Activated naive CD4-positive, alpha-beta T cell treated with Interleukin-2 at 50 U/mL for 16 hours (primary cell): ENCODE measurements at places on chromosomes 1 and 21.

- no peak for DNase-seq
These were observed 4.5 kb downstream of the GUCA2B start for GRCh38 chr1:42157667-42158066.

DNA sequence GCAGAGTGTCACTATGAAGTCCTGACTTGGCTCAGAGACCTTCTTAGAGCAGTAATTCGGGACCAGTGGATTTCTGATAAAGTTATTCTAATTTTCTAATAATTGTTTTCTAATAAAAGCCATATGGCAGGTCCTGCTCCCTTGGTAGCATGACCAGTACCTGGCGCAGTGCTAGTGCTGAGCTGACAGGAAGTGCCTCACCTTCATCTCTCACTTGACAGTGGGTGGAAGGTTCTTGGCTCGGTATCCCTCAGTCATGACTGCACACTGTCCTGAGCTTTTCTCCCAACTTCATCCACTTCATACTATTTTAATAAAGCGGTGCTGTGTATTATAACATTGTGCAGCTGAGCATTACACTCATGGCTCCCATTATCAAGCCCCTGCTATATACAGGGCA, 14.1 kb downstream of the VANGL1 start:
- DNase-seq, result no peak

DNA sequence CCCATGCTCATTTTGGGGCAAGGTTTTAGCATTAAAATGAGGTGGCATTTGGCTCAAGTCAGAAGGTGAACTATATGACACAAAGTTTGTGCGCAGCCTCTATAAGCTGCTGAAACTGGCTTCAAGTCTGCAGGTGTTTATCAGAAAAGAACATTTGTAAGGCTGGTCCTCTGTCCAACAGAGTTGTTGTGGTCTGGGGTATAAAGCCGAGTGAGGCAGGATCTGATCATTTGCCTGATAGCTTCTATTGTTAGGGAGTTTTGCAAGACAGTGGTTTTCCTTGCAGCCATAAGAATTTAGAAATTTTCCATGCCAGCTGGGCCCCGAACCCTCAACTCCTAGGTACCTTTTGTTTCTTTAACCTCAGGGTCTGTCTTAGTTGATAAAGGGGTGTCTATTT, 130.8 kb downstream of the PGBD5 start:
- DNase-seq, result no peak

- DNase-seq, result no peak
These were observed 27.0 kb downstream of the RAP1GAP start for GRCh38 chr1:21641967-21642739.

DNA sequence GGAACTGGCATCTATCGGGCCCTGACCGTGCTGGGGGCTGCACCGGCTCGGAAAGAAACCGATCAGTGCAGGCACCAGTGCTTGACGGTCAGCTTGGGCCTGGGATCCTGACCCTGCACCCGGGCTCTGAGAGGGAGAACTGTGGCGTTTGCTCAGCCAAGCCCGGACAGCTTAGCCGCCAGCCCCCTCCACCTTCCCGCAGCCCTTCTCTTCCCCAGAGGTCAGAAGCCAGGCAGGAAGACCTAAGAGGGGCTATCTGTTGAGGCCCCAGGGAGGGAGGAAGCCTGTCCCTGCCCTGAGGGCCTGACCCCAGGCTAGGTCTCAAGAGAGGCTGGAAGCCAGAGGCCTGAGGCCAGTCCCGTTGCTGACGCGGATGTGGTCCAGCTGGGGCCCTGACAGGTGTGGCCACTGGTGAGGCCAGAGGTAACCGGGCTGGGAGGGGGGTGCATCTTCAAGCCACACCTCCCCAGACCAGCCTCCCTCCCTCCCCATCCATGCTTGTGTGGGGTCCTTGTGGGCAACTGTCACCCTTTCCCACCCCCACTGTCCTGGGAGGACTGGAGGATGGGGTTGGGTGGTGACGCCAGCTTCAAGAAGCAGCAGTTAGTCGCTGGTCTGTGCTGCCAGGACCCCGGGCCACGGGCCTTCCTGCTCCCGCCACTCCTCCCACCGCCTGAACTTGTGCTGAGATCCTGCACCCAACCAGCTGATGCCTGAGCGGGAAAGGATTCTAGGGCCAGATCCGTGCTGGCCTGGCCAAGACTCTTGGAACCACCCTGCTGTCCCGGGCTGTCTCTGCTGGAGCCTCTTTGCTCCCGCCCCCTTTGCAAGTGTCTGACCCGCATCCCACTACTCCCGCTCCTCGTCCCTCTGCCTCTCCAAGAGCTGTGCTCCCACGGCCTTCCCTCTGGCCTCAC, 2.6 kb upstream of the DVL1 start:
- DNase-seq, result no peak

GRCh38 chr1:218514689-218515088, 169.6 kb downstream of the TGFB2 start:
- DNase-seq, result no peak

DNA sequence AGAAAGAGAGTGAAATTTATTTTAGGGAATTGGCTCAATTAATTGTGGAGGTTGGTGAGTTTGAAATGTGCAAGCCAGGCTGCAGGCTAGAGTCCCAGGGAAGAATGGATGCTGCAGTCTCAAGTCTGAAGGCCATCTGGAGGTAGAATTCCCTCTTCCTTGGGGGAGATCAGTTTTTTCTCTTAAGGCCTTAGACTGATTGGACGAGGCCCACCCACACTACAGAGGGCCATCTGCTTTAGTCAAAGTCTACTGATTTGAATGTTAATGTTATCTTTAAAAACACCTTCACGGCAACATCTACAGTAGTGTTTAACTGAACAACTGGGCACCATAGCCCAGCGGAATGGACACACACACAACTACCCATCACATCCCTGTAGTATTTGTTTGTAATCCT, 245.9 kb upstream of the IRF2BP2 start:
- no peak for DNase-seq

- DNase-seq, result no peak
These were observed 17.6 kb upstream of the SELP start for GRCh38 chr1:169647512-169647911.

DNA sequence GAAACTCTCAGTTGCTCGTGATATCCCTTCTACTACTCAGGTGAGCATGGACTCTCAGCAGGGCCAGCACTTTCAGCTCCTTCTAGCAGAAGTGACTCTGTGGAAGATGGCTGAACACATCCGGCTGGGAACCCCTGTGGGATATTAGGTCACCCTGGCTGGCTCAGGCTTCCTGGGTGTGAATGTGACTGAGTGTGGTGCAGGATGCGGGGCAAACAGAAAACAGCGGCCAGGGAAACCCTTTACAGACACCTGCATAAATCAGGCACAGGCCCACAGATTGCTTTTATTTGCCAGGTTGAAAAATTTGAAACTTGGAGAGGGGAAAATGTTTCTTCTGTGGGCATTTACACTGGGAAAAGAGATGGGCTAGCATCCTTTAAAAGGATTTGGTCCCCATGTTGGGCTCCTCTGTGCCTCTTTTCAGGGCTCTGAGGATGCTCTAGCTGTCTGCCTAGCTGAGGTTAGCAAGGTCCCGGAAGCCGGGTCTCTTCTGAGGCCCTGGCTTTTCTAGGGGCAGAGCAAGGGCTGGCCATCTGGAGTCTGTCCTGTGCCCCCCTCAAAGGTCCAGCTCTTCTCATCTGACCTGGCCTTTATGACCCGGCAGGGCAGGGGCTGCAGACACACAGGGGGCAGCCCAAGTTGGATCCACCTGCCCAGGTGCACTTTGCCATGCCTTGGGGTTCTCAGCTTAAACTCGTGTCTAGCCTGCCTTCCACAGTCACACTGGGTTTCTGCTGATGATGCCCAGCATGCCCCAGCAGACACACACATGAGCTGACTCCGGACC, 243.0 kb downstream of the SIPA1L2 start:
- no peak for DNase-seq

DNA sequence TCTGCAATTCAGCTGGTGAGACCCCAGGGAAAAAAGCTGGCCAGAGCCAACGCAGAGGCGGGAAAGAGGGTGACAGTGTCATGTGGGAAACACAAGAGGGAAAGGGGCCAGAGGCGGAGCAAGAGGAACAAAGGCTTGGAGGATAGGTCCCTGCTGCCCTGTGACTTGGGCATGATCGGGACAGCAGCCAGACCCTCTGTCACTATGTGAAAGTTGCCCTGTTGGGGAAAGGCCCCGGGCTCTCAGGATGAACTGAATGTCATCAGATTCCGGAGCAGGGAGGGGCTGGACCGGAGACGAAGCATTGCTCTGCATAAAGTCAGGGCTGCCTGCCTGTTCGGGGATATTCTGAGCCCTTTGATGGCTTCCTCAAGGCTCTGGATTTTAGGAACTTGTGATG, 5.7 kb upstream of the ELF3 start:
- DNase-seq, result no peak

- DNase-seq, result no peak
These were observed 17.6 kb downstream of the OLFML2B start for GRCh38 chr1:162006081-162006480.

DNA sequence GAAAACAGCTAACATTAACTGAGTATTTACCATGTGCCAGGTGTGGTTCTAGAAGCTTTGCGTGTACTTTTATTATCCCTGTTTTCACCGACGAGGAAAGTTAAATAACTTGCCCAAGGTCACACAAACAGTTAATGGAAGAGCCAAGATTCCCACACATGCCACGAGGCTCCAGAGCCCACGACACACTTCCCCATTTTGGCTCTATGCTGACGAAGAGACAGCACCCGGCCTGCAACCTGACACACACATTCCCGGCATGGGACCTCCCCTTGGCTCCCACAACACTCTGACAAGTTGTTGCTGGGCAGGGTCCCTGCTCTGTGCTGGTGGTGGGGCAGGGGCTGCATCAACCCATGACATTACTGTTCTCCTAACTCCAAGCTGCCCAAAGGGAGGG, 52.8 kb downstream of the RAP1GAP start:
- DNase-seq, result no peak

GRCh38 chr1:220702733-220703270, 12.6 kb downstream of the C1orf115 start:
- no peak for DNase-seq

DNA sequence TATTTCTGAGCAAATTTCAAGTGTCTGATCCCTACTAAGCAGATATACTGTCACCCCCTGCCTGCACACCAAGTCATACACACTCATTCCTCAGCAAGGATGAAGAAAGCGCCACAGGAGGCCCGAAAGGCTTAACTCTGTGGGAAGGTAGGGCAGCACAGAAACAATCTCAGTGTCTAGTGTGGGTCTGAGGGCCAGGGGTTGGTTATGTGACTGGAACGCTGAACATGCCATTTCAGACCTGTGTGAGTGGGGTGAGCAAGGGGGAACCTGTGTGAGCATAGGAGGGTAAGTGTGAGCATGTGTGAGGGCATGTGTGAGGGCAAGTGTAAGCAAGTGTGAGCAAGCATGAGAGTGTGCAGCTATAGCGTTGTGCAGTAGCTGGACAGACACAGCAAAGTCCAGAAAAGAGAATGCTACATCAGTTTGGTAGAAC, 6.2 kb downstream of the ITPKB start:
- DNase-seq, result no peak

- DNase-seq, result peak; percentile 82
These were observed 41.3 kb downstream of the PIK3C2B start for GRCh38 chr1:204453141-204453772.

DNA sequence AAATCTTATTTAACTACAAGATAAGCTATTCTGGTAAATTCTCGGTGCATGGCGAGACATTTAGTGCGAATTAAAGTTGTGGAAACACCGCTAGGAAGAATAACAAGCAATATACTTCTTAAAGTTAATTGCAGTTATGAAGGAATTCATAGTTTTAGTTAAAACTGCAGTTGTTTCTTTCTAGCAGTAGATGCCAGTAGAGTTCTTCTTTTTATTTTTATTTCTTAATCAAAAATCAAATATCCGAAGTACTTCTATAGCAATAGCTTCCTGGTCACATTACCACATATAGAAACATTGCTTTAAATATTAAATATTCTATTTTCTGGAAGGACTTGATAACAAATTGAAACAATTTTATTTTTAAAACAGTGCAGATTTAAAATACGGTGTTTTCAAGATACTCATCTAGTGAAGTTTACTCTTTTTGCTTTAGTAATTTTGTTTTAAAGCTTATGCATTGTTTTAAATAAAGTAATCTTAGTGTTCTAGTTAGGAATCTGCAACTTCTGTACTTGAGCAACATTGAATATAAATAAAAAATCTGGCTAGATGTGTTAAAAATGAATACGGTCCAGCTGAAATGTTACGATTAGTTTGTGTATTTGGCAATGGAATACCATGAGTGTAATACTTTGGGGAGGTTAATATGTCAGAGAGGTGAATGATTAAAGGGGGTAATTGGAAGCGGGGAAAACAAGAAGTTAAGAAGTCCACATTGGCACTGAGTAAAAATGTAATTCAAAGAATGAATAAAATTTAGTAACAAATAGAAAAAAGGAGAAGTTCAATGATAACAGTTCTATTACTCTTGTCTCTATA, 2.7 kb upstream of the PRKACB start:
- DNase-seq, result no peak

DNA sequence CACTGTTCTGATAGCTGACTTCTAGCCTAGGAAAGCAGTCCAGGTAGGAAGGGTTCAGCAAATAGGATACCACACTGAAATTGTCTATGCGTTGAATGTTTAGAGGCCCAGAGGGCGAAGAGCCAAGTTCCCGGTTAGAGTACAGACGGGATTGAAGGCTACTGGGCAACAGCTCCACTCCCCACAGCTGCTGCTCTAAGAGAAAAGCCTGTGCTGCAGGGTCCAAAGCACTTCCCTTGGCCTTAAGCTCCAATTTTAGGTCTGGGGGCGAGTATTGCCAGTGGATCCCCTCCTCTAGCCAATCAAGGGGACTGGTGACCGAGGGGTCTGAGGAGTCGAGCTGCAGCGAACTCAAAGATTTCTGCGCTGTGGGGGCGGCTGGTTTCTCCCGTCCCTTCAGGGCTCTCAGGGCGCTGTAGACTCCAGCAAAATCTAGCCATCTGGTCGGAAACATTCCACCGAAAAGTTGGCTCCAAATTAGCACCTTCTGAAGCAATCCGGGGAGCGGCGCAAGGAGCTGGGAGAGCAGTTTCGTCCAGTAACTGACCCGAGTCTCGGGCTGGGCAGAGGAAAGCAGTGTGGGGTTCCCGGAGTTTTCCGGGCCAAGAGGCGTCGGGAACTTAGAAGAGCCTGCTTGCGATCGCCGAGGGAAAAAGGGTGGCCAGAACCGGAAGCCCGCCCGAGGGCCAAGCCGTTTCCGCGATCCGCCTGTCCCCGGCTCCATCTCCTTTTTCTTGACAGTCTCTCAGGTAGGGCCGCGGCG, 748 bp downstream of the PPP1R15B start:
- peak; percentile 46 for DNase-seq

DNA sequence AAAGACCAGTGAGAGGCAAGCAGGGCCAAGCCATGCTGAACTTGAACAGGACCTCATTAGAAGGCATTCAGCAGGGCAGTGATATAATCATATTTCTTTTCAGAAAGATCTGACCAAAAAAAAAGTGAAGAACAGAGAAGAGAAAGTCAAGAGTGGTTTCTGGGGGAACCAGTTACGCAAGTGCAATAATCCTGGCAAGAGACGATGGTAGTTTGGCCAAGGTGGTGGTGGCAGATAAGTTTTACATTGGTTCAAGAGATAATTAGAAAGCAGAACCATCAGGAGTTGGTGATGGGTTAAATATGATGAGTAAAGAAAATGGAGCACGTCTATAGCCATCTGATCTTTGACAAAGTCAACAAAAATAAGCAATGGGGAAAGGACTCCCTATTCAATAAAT, 54.3 kb downstream of the ZSWIM5 start:
- no peak for DNase-seq
